ENCODE measurements at places on chromosomes 5 and 9.

- DNase-seq = no peak
Observed at GRCh38 chr9:28774433-28775235, 1201.4 kb upstream of the C9orf72 start.

DNA sequence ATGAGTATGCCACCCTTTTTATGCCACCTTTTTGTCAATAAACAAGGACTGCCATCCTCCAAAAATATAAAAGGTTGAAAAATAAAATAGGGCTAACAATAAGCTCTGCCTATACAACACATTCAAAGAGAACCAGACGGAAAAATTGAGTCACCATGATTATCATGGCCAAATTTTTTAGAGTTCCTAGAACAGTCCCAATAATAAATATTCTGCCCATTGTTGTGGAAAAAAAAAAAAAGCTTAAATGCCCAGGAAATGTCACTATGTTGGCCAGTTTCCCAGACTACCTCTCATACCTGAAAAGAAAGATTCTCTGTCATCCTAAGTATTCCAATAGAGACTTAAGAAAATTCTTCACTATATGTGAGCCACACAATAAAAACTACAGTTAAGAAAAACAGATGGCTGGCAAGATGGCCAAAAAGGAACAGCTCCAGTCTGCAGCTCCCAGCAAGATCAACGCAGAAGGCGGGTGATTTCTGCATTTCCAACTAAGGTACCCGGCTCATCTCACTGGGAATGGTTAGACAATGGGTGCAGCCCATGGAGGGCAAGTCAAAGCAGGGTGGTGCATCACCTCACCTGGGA lies 149.0 kb downstream of the TMEM161B start:
- DNase-seq = no peak

DNA sequence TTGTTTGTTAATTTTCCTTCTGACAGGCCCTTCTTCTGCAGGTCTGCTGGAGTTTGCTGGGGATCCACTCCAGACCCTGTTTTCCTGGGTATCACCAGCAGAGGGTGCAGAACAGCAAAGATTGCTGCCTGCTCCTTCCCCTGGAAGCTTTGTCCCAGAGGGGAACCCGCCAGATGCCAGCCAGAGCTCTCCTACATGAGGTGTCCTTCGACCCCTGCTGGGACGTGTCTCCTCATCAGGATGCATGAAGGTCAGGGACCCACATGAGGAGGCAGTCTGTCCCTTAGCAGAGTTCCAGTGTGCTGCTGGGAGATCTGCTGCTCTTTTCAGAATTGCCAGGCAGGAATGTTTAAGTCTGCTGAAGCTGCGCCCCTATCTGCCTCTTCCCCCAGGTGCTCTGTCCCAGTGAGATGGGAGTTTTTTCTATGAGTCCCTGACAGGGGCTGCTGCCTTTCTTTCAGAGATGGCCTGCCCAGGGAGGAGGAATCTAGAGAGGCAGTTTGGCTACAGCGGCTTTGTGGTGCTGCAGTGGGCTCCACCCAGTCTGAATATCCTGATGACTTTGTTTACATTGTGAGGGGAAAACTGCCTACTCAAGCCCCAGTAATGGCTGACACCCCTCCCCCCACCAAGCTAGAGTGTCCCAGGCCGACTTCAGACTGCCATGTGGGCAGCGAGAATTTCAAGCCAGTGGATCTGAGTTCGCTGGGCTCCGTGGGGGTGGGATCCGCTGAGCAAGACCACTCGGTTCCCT lies 772.0 kb upstream of the FAM174A start:
- DNase-seq = no peak

- DNase-seq = no peak
Observed at GRCh38 chr9:105858877-105859276, 164.5 kb downstream of the TMEM38B start.

GRCh38 chr9:72169178-72169577 lies 19.9 kb downstream of the GDA start:
- DNase-seq = no peak

- DNase-seq = no peak
Observed at GRCh38 chr5:181181650-181182565, 23.1 kb downstream of the TRIM7 start.

DNA sequence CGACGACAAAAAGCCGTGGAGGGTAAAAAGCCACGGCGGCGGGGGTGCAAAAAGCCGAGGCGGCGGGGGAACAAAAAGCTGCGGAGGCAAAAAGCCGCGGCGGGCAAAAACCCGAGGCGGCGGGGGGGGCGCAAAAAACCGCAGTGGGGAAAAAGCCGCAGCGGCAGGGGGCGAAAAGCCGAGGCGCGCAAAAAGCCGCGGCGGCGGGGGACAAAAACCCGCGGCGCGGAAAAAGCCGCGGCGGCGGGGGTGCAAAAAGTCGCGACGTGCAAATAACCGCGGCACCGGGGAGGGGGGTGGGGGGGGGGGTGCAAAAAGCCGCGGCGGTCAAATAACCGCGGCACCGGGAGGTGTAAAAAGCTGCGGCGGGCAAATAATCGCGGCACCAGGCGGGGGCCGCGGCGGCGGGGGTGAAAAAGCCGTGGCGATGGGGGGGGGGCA lies 511.5 kb downstream of the FOXD4L5 start:
- DNase-seq = peak; percentile 22

GRCh38 chr9:137371521-137371941 lies 51.4 kb downstream of the EXD3 start:
- DNase-seq = no peak

GRCh38 chr9:93659837-93660177 lies 83.4 kb downstream of the PHF2 start:
- no peak for DNase-seq

DNA sequence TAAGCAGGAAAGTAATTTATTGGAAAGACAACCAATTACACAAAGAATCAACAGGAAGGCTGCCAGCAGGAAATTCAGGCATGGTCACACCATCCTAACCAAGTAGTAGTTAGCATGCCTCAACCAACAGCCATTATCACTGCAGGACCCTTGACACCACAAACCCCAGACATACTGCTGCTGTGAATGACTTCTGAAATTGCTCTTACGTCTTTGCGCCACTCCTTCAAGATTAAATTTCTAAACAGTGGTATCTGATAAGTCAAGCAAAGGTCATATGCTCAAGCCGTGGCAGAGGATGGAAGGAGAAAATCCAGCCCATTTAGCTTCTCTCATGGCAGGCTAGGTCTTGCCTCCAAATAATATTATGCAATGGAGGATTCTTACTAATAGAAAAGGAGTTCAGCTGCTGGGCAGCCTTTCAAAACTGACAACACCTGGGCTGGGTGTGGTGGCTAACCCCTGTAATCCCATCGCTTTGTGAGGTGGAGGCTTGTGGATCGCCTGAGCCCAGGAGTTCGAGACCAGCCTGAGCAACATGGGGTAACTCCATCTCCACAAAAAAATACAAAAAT lies 5.0 kb upstream of the PTGER4 start:
- no peak for DNase-seq

- no peak for DNase-seq
Observed at GRCh38 chr9:123431581-123431980, 75.6 kb downstream of the CRB2 start.
